NCI-H526 (cell line): ENCODE measurements at places on chromosomes 1 and 21.

- no peak for DNase-seq
Measured at GRCh38 chr1:35470977-35471613, 86.1 kb downstream of the KIAA0319L start.

DNA sequence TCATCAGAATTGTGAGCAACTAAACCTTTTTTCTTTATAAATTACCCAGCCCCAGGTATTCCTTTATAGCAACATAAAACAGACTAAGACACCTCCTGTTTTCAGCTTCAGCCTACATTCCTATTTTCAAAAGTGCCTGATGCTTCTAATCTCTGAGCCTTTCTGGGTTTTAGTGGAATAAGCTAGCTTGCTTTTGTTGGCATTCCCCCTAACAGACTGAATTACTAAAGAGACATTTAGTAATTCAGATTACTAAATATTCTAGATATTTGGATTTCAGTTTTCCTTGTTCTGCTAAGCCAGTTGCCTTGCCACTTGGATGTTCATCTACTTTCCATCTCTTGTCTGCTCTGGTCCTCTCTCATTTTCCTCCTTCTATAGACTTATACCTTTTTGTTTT is 10.5 kb upstream of the GNG12 start:
- no peak for DNase-seq

- no peak for DNase-seq
Measured at GRCh38 chr1:115705085-115705951, 63.2 kb downstream of the CASQ2 start.

- DNase-seq, result no peak
Measured at GRCh38 chr21:43608225-43608624, 51.1 kb downstream of the HSF2BP start.

DNA sequence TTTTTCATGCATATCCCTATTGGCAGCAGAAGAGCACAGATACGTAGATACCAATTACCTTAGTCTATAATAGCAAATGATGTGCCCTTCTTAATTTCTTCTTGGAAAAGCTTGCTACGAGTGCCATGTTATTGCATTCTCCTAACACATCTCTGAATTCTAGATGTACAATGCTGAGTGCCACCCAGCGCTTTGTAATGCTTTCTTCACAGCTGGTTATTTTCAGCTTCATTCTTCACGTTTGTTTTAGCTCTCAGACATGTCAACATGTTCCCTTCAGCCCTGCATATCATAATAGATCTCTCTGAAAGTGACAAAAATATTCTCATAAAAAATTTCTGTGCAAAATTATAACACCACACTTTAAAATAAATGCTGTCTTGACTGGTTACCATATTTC is 981.2 kb downstream of the TTLL7 start:
- no peak for DNase-seq

- no peak for DNase-seq
Measured at GRCh38 chr1:156505679-156506298, 5.2 kb upstream of the MEF2D start.

GRCh38 chr1:145782272-145783099 is 41.4 kb downstream of the RNF115 start:
- DNase-seq, result no peak

DNA sequence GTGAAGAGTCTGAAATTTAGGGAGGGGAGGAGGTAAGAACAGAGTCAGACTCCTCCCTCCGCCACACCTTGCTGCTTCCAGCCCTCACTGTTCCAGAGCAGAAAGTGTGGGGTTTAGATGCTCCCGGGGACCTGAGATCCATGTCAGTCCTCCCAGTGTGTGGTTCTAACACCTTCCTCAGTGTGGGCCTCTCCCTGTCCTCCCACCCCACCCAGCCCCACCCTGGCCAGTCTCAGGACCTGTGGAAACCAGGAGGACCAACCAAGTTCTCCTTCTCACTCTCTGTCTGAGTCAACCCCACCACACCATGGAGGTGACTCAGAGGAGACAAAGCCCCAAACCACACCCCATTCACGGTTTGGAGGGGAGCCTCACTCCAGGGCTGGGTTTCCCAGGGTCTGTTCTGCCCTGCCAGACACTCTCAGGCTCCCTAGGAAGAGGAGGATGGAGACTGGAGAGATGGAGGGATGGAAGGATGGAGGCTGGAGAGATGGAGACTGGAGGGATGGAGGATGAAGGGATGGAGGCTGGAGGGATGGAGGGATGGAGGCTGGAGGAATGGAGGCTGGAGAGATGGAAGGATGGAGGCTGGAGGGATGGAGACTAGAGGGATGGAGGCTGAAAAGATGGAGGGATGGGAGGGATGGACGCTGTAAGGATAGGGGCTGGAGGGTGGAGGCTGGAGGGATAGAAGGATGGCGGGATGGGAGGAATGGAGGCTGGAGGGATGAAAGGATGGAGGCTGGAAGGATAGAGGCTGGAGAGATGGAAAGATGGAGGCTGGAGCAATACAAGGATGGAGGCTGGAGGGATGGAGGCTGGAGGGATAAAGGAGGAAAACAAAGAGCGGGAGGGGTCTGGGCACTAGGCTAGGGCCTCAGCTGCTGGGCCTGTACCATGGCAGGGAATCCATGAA is 100.9 kb upstream of the RUNX3 start:
- DNase-seq, result no peak

DNA sequence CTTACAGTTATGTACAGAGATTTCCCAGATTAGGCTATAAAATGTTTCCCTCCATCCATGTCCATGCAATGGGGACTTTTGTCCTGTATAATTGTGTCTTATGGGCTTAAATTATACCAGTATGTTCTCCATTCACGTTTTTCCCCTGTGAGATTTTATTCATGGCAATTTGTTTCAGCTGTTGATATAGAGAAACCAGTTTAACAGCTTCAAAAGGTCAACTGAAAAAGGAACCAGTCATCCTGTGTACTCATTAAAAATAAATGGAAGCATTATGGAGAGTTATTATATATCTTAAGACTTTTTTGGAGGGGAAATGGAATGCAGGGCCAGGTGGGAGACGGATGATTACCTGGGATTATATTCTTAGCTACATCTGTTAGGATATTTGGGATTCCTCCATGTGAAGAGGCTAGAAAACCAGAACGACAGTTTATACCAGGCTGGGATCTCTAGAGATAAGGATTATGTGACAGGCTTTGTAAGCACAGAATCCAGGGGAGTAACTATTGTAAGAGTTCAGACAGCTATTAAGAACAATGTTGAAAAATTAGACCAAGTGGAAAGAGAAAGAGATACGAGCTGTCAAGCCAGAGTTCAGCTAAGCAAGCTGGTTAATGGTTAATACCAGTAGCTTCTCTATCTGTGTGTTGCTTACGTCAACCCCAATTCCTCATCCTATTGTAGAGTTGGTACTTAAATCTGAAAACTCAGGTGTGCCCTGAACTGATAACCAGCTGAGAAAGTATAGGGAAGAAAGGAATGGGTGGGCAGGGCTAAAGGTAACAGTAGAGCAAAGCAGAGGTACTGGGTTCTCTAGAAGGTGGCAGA is 12.4 kb upstream of the ZNF697 start:
- DNase-seq, result peak; percentile 52

DNA sequence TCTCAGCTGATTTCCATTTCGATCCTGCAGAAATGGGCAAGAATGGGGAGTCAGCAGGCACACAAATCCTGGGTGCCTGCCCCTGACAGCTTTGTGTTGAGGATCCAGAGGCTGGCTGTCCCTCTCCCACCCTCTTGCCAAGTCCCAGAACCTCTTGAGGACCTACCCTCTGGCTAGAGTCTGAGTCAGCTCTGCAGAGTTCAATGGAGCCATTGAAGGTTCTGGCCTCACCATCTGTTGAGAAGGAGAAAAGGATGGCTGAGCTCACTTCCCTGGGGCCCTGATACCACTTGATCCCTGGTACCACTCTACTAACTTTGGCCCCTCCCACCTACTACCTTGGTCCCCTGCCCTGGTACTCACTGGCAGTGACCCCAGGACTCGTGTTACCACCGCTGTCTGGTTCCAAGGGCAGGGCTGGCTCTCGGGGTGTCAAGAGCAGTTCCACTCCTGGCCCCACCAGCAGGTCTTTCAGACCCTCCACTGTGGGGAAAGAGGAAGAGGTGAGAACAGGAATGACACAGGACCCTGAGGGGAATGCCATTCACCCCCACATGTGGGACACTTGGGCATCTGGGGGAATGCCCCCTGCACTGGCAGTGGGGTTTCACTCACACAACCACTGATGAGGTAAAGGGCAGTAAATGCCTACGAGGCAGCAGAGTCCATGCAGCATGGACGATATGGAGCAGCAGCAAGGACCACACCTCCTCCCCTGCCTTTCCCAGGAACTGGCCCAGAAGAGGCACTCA is 10.5 kb downstream of the RXFP4 start:
- DNase-seq, result no peak

- no peak for DNase-seq
Measured at GRCh38 chr1:58159434-58159830, 387.1 kb downstream of the OMA1 start.

DNA sequence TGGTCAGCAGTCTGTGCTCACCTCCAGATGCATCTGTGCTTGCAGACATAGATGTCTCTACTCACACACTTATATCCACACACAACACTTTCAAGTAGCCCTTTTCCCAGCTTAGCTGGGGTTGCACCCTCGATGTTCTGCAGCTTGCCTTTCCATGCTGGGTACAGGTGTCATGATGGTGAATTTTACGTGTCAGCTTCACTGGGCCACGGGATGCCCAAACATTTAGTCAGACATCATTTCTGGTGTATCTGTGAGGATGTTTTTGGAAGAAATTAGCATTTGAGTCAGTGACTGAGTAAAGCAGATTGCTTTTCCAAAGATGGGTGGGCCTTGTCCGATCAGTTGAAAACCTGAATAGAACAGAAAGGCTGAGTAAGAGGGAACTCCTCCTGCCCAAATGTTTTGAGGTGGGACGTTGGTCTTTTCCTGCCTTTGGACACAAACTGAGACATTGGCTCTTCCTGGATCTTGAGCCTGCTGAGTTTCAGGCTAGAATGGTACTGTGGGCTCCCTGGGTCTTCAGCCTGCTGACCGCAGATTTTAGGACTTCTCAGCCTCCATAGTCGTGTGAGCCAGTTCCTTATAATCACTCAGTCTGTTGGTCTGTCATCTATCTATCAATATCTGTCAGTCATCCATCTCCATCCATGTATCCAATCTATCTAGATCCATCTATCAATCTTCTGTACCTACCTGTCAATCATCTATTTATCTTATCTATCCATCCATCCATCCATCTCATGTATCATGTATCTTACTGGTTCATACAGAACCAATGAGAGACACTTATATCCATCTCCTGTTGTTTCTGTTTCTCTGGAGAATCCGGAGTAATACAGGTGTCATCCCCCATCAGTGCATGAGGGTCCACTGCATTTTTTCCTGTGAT is 12.7 kb upstream of the OBSCN start:
- no peak for DNase-seq

DNA sequence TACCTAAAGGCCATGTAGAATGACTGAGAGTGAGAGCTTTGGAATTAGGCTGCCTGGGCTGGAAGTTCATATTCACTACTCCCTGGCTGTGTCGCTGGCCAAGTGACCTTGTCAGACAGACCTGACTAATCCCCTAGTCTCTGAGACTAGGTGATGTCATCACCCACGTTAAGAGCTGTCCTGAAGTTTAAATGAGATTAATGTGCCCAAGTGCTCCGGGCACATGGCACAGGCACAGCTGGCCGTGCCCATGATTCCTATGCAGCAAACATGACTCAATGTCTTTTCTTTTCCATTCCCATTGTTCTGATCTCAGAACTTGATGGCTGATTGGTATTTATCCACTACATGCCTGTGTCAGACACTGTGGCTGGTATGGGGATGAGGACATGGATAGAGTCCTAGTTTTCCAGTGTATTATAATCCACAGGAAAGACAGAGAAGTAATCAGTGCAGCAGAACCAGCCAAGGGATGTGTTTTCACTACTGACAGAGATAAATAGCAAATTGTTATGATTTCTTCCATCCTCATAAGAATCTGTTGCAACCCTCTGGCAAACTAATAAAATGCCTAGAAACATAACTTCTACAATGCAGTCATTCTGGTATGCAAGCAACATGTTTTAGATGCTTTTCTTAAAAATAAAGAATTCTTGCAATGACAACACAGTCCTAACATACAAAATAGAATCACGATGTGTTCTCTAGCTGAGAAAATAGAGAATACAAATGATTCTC is 180.9 kb downstream of the PCP4 start:
- no peak for DNase-seq

GRCh38 chr1:226666164-226666506 is 72.9 kb downstream of the ITPKB start:
- DNase-seq, result no peak

DNA sequence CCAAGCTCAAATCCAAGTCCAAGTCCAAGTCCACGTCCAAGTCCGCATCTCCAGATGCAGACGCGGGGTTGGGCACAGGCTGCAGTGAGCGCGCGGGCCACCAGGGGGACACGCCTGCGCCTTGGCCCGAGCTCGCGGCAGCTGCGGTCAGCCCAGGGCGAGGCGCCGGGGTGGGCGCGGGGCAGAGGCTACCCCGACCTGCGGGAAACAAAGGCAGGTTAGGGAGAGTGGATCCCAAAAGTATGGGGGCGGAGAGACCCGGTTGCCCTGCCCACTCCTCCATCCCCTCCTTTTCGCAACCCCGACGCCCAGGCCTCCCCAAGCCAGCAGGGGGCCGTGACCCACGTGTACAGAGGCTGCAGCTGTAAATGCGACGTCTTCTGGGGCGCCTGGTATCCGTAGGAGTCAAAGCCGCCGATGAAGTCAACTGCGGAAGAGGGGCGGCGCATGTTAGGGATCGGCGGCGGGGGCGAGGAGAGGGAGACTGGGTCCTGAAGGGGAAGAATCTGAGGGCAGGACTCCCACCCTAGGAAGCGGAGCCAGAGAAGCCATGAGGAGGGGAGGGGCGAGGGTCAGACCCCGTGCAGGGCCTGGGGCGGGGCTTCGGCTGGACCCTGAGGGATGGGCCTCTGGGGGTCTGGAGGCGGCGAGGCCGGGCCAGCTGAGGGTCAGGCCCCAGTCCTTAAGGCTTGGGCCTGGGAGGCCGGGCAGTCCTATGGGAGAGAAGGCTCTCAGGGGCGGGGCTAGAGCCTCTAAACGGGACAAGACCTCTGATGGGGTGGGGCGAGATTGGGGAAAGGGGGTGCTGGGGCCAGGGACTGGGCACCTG is 58.0 kb downstream of the NKAIN1 start:
- DNase-seq, result peak; percentile 91

DNA sequence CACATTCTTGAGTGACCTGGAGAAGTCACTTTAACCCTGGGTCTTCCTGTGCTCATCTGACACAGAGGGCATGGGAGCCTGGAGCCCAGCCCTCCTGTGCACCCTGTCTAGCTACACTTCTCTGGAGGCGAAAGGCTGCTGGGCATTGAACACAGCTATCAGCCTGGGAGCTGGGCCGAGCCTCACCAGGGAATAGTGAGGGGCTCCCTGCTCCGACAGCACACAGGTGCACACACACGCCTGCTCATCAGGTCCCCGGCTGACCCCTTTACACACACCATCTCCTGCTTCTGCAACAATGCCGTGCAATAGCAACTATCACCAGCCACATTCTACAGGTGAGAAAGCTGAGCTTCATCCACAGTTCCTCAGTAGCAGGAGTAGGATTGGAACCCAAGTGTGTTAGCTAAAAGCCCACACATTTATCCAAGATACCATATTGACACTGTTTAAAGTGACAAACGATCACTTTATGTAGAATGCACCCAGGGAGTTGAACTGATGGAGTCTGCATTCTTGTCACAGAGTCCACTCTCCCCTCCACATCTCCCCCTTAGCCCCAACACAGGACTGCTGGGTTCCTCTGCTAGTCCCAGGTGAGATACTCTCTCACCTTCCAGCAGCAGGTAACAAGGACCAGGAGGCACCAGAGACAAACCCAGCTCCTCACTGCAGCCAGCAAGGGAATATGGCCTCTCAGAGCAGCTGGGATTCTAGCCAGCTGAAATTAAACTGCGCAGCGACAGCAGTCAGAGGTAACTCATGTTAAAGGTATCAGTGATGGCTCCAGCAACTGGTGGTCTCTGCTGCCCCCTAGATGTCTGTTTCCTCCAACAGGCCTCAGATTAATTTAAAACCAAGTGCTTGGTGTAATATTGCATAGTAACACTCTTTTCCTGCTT is 18.3 kb upstream of the CAPN8 start:
- peak; percentile 6 for DNase-seq
